ENCODE measurements at places on chromosomes 6 and 20.

DNA sequence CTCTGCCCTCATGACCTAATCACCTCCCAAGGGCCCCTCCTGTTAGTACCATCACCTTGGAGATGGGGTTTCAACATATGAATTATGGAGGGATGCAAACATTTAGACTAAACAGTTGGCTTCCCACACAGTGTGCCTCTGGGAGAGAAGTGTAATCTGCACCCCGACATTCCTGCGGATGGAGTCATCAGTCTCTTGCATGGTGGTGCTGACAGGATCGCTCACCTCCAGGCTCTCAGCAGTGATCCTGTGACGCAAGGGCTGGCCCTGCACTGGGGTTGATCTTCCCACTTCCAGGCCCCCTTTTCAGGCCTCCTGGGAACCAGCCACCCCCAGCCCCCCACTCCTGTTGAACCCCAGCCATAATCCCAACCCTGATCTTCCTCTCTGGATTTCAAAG is 16.0 kb upstream of the PI16 start:
- no peak for DNase-seq

DNA sequence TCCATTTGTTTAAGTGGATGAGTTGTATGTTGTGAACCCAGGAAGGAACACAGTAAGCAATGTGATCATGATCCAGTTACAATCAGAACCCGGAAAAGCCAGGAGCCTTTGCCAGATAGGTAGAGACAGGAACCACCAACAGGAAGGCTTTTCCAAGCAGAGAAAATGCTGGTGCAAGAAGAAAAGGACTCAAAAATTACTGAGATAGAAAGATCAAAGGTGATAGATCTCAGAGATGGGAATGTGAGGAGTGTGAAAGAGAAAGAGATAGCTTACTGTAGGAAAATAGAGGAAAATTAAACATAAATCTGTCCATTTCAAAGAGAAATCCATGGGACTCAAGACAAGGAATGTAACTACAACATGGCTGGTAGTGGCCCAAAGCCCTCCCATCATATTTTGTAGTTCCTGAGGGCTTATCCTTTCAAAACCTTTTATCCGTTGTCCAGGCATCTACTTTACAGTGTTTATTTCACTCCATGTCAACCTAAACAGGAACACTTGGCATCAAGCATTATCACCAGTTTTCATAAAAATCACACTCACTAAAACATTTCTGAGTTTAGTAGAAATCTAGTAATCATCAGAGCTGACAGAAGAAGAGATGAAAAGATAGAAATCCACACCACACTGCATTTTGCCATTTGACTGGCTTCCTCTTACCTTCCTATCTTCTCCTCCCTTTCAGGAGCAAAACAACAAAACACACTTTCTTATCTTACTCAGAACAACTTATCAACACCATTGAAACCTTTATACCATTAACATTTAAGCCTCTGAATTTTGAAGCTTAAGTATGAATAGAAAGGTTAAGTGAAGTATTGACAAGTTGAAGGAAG is 44.5 kb upstream of the STXBP5 start:
- DNase-seq: no peak

GRCh38 chr20:63400486-63401210 is 39.5 kb upstream of the CHRNA4 start:
- no peak for DNase-seq

GRCh38 chr6:148955441-148955840 is 208.6 kb downstream of the UST start:
- DNase-seq: no peak

GRCh38 chr6:153123801-153124200 is 7.3 kb downstream of the RGS17 start:
- no peak for DNase-seq

DNA sequence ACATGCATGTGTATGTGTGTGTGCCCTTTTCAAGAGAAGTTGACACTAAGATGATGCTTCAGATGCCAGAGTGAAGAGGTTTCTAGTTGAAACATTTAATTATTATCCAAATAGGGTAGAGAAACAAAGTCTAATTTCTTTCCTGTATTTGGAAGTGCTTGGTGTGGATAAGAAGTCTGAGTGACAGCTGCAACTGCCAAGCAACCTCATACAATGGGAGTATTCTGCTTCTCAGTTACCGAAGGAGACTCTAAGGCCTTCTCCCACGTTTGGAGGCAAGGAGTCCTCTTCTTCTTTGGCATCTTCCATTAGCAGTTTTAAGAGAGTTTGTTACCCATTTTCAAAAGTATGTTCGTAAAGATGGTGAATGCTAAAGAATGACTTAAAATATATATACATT is 82.4 kb downstream of the HDGFL1 start:
- DNase-seq: no peak

GRCh38 chr6:126923807-126924206 is 194.7 kb upstream of the RSPO3 start:
- no peak for DNase-seq
